ENCODE measurements at places on chromosomes 5 and 9.

GRCh38 chr9:133371261-133371711 lies 4.6 kb downstream of the SURF4 start:
- peak; percentile 30 for DNase-seq

GRCh38 chr9:111789881-111790280 lies 4.9 kb downstream of the SHOC1 start:
- no peak for DNase-seq

DNA sequence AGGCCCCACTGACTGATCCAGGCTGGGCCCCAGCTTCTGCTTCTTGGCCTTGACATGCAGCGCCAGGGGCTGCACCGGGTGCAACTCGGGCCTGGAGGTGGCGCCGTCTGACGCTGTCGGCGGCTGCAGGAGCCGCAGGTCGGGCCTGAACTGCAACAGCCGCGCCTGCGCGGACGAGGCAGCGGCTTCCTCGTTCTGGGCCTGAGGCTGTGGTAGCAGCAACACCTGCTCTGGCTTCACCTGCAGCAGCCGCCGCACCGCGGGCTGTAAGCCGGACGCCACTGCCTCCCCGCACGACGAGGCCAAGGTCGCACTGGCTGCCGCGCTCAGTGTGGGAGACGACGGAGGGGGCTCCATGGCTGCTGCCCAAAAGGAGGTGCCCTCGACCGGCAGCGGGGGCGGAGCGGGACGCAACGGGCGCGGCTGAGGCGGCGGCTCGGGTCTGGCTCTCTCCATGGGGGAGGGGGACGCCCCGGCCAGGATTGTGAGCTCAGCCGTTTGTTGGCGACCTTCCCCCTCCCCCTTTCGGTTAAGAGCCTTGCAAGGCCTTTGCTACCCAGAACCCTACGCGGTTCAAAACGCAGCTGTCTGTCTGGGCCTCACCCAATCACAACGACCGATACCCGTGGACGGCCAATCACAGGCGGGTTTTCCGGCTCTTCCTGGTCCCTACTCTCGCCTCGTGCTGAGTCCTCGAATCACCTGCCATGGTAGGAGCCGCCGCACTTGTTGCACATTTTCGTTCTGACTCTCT lies 438 bp downstream of the SOX30 start:
- peak; percentile 53 for DNase-seq

DNA sequence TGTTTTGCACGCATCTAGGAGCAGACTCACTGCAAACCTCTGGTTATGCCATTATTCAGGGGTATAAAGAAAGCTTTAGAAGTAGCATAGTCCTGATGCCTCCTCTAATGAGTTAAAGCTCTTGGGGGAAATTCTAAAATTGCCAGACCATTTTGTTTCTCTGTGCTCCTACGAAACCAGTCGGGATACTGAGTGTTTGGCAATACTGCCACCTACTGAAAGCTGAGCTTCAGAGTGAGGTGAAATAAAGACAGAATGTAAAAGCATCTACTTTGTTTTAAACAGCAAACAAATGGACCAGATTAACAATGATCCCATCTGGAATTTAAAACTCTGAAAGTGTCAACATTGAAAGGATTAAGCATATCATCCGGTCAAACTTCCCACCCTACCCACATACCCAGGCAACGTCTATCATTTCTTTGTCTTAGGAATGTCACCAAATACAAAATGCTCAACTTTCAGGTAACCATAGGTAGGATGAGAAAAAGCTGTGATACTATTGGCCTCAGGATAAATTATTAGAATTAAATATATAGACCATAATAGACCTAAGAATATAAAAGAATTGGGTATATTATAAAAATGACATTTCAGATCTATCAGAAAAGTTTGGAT lies 77.8 kb upstream of the SHISAL2B start:
- no peak for DNase-seq

GRCh38 chr5:110809006-110809405 lies 70.2 kb downstream of the SLC25A46 start:
- DNase-seq, result no peak

DNA sequence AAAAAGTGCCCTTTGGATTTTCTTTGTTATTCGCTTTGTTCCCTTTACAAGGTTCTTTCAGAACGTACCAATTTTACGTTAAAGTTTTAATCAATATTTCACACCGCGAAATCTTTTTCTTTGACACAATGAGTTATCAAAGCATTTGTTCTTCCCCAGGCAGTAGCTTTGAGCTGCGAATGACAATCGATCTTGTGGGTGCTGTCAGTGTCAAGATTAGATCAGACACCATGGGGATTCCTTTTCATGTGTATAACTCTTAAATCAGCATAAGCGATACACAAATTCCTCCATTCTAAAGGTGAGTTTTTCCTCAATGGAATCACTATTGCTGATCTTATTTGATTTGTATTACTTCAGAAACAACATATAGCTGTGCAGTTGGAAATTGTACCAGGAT lies 145.5 kb downstream of the ST8SIA4 start:
- DNase-seq, result no peak

DNA sequence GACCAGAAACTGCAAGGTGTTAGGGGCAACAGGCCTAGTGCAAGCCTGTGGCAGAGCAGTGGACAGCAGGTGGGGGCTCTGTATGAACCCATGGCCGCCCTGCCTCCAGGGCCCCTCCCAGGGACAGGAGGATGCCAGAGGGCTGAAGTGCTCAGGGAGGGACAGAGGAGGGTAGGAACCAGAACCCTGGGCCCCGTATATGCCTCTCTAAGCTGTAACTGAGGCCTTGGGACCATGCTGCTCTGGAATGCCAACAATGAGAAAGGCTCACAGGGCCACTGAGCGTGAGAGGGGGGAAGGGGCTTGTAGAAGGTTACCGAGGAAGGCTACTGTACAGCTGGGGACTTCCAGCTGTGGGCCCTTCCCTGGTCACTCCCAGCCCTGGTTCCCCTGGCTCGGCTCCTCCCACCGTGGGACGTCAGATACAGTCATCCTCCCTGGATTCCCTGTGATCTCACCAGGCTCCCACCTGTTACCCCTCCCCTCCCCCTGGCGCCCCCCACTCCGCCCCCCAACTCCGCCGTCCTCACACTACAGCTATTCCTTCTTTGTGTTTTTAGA lies 21.1 kb downstream of the AQP7 start:
- no peak for DNase-seq

DNA sequence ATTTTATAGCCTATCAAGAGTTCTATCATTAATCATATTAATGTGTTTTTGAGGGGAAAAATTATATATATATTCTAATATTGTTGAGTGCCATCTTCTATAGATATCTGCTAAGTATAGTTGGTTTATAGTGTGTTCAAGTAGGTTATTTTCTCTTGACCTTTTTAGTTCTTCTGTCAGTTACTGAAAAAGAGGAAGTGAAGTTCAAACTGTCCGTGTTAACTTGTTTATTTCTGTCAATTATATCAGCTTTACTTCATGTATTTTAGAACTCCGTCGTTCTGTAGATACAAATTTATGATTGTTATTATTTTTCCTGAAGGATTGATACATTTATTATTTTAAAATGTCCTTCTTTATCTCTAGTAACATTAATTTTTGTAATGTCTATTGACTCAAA lies 1209.1 kb downstream of the CDH12 start:
- DNase-seq, result no peak

DNA sequence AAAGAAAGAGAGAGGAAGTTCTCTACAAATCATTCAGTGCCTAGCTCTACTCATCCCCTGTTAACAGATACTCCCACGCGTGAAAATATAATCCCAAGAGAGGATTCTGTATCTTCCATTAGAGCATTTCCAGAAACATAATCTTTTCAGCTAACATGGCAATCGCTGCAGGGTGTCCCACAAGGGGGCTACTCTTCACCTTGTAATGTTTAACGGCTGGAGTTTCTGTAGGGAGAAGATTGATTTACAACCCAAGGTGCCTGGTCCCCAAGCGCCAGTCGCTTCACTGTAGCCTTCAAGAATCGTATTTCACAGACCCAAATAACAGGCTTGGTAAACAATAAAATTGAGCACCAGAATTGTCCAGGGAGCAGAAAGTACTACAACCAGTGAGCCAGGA lies 318.7 kb downstream of the TLE1 start:
- no peak for DNase-seq

DNA sequence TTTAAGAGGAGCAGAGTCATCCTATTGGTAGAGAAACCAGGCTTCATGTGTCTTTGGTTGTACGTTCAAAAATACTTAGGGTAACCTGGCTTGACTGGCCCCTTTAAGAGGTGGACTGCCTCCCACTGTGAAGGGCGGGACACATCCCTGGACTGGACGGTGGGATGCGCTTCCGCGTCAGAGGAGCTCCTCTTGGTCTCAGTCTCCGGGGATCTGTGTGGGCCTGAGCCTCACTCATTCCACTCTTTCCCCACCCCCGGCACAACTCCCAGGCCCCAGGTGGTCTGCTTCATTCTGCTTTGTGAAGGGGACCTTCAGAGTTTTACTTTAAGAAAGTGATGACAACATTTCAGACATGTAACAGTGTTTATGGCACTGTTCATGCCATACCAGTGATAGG lies 601.1 kb downstream of the IRX1 start:
- no peak for DNase-seq

DNA sequence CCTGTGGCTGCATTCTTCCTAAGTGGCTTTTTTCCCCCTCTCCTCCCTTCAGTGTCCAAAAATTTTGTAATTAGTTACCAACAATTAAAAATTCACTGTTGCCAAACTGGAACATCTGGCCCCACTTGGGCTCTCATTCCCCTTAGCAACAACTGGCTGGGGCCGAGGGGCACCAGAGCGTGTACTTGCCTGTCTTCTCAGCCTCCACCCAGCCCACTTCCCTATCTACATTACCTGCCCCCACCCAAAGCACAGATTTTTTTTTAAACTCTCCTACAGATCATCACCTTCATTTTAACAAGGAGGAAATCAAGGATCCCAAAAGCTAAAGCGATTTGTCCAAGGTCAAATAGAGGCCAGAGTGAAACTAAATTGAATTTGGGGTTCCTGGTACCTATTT lies 278.8 kb downstream of the EBF1 start:
- no peak for DNase-seq

DNA sequence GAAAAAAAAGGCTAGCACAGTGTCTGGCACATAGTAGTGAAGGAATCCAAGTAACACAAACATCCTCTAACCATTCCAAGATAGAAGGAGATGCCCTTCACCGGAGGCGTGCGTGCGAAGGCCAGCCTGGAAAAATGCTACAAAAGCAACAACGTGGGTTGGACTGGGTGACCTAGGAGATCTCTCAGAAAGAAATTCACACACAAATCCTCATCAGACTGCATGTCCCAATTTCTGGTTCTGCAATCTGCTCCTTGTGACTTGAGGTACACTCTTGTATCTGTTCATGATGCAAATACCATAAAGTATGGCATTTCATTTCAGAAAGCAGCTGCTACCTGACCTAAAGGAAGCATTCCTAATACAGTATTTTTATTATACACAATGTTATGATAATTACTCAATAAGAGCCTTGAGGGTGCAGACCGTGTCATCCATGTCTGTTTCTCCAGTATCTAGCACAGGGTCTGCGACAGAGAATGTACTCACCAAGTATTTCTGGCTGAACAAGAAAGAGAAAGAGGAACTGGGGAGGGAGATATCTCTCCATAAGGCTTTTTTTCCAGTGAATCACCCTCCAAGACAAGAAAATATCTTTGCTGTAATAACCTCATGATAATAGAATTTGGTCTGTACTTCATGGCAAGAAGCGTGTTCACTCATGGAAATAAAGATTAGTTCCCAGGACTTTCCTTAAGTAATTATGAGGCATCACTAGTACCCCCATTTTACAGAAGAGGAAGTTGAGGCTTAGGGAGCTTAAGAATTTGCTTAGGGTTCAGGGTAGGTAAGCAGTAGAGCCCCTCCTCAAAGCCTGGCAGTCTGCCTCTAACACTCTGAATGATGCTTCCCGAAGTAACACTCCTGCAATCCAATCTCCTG lies 138.3 kb downstream of the CDK5RAP2 start:
- no peak for DNase-seq

GRCh38 chr5:52010454-52010853 lies 627.2 kb downstream of the ISL1 start:
- no peak for DNase-seq

GRCh38 chr5:122077366-122078115 lies 518 bp downstream of the LOX start:
- no peak for DNase-seq

GRCh38 chr5:137815202-137815990 lies 52.3 kb upstream of the MYOT start:
- DNase-seq, result no peak

GRCh38 chr9:74497748-74498620 lies 849 bp downstream of the RORB start:
- no peak for DNase-seq

- DNase-seq, result no peak
Measured at GRCh38 chr5:53041071-53041692, 52.0 kb downstream of the ITGA2 start.

DNA sequence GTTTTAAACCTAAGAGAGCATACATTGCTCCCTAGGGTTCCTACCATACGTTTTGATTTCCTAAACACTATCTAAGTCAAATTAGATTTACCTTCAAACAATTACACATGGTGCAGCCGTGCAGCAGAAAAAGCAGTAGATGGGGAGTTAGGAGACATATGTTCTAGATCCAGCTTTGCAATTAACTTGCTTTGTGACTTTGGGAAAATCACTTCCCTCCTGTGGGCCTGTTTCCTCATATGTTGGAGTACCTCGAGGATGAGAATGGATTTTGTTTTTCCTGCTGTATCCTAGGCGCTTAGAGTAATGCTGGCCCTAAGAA lies 711 bp downstream of the MRPL50 start:
- no peak for DNase-seq

DNA sequence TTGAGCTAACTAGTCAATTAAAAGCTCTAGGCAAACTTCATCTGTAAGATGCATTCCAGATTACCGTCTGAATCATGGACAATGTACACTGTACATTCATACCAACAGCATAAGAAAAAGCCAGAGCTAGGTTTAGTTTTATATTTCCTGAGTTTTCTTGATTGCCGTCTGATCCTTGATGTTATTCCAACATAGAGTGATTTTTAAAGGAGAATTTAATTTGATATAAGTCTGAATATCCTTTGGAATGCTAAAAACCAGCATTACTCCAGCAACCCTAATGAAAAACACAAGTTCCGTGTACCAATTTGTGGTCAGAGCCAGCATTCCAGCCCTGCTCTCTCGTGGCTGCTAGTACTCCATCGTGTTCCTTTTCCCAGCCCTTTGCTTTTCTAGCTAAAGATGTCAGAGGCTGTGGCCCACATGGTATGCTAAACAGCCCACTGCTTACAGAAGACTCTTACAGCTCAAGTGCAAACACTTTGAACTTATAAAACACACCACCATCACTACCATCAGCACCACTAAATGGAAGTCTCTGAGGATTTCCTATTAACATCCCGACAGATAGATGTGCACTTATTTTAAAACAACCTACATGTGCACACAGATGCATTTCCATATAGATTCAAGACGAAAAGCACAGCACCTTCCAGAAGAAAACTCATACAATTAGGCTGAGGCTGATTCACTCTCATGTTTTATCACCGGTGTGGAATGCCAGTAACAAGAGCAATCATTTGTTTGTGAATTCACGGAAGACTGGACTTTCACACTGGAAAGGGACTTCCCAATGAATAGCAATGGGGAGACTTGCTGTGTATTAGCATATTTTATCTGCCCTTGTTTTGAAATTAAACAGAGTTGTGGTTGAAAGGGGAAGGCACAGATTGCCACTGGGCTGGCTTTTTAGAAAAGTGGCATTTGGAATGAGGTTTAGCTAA lies 246.9 kb upstream of the GAS1 start:
- no peak for DNase-seq

All from stimulated activated CD8-positive, alpha-beta memory T cell treated with anti-CD3 and anti-CD28 coated beads, Interleukin-7, amount 100 ng/mL, for 1 hour (primary cell).